Stimulated activated CD8-positive, alpha-beta memory T cell treated with anti-CD3 and anti-CD28 coated beads, Interleukin-4, amount 100 ng/mL, for 1 hour (primary cell): ENCODE measurements at places on chromosomes 7 and 10.

GRCh38 chr10:5844345-5845055 lies 31.3 kb upstream of the GDI2 start:
- no peak for DNase-seq

DNA sequence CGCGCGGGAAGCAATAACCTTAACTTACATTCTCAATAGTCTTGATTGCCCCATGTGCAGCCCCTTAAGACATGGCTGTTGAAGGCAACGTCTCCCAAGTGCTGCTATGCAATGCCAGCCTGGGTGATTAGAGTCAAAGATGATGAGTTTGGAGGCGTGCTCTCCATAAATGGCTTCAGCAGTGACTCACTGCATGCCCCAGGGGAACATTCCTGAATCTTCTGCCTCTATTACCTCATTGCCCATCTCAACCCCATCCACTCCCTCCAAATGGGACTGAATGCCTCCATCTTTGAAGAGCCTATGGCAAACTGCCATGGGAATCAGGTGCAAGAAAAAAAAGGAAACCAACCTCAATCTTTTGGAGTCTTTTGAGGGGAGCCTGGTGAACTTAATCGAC lies 282.8 kb downstream of the SNX10 start:
- no peak for DNase-seq

DNA sequence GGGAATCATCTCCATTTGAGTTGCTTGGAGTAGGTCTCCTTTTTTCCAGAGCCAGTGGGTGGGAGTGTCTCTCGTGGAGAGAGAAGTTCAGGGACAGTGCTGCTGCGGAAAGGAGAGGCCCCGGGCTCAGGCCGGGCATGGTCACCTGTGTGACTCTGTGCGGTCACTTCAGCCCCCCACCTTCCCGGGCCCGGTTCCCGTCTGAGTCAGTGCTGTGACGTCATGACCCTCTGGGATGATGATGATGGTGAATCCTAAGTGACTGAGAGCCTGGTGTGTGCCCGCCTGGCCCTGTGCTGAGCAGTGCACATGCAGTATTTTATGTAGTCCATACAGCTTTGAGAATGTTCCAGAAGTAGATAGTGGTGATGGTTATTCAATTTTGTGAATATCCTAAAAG lies 32.6 kb upstream of the AP5Z1 start:
- no peak for DNase-seq

DNA sequence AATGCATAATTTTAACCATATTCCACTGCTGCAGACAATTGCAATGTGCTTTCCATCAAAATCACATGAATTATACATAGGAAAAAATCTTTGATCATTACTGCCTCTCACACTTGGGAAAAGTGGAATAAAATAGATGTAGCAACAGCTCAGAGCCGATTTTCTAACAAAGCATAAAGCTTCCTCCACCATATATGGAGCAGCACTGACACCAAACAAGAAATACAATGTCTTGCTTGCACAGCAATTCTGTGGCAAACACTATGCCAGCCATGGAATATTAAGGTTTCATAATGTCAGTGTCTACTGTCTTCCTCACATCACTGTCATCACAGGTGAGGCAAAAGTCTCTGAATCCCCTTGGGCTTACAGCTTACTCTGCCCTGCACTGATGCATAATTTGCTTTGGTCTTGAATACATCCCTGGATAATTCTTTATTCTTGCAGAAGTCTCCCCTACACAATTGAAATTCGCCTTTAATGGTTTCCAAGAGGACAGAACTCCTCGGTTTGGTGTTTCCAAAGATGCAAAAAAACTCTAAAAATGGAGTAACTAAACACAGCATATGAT lies 198.5 kb downstream of the CACNA2D1 start:
- DNase-seq: no peak

DNA sequence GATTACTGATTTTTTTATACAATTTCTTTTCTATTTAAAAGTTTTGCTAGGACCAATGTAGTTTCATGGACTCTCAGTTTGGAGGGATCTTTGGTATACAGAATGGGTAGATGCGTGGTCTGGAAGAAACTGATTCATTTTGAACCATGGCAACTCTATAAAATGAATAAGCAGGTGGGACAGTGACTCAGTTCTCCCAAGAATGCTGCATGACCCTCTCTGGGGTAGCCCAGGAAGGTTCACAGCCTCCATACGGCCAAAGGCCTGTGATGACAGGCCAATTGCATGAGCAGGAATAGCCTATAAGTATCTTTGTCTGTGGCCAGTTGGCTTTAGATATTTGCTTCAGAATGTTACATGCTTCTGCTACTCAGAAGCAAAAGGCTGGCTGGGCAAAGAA lies 113.3 kb upstream of the RSU1 start:
- DNase-seq: no peak

DNA sequence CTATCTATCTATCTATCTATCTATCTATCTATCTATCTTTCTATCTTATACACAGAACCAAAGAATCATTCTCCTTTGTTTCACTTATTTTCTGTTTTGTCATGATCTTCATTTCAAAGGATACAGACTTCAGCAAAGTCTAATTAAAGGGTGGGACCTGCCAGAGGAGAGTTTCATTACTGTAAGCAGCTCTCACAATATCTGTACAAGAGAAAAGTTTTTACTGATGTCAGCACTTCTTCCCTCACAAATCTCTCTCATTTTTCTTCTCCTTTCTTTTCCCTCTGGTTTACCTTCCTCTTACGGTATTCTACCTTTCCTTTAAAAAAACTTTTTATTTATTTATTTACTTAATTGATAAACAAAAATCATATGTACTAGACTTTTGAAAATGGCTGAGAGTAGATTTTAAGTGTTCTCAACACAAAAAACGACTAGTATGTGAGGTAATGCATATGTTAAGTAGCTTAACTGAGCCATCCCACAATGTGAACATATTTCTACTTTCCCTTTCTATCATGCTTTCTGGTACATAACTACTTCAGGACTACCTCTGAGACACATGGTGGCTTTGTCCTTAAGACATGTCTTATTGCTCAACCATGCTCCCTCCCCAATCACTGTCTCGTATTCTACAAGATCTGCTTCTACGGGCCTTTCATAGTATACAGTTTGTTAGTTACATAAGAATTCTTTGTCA lies 699.3 kb downstream of the PHTF2 start:
- DNase-seq: no peak

DNA sequence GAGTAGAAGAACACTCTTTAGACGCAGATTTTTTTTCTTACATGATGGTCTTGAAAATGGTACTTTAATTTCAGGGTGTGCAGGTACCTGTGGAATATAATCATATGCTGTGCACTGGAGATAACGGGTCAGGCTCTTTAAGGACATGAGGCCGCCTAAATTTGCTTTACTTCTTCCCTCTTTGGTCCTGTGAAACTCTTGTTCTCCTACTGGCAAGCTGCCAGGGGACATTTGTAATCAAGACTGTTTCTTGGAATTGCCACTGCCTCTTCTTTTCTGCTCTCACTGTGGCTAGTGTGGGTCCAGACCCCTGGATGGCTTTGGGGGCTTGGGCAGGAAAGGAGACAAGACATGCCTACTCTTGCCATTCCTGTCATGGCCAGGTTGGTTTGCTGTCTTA lies 146.0 kb downstream of the SND1 start:
- no peak for DNase-seq

DNA sequence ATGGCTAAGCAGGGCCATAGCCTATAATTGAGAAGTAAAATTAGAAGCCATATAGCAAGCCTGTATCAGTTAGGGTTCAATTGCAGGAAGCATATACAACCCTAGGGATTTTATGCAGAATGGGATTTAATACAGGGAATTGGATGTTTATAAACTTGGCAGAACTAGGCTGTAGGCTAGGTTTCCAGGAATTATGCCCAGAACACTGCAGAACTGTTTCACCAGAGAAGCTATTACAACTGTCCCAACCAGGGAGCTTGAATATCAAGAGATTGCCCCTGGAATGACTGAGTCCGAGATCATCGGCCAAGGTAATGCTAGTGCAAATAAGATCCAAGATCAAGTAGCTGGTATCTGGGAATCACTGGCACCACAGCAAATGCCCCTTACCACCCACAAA lies 64.0 kb downstream of the PRR15 start:
- DNase-seq: no peak

- no peak for DNase-seq
Observed at GRCh38 chr10:65273115-65273514, 1652.7 kb upstream of the LRRTM3 start.

- no peak for DNase-seq
Observed at GRCh38 chr10:133134411-133135115, 25.5 kb upstream of the KNDC1 start.
